Hematopoietic multipotent progenitor cell (in vitro differentiated cells): ENCODE measurements at places on chromosomes 12 and 14.

DNA sequence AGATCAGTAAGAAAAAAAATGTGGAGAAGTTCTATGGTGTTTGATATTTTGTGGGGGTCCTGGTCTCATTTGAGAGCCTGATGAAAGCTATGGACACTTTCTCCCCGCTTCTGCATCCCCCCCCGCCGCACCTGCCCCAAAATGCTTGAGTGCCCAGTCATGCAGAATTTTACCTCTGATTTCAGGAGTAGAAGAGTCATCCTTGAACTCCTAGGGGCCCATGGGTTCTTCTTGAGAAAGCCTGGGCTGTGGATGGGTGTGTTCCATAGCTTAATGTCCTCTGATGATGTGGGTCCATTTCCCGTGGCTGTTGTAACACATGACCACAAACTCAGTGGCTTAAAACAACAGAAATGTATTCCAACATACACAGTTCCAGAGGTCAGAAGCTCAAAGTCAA, 248.8 kb upstream of the PWP1 start:
- no peak for DNase-seq

- DNase-seq: no peak
Measured at GRCh38 chr12:93198086-93198485, 179.6 kb upstream of the NUDT4 start.

GRCh38 chr12:8947737-8948136, 1.7 kb downstream of the M6PR start:
- DNase-seq: no peak

DNA sequence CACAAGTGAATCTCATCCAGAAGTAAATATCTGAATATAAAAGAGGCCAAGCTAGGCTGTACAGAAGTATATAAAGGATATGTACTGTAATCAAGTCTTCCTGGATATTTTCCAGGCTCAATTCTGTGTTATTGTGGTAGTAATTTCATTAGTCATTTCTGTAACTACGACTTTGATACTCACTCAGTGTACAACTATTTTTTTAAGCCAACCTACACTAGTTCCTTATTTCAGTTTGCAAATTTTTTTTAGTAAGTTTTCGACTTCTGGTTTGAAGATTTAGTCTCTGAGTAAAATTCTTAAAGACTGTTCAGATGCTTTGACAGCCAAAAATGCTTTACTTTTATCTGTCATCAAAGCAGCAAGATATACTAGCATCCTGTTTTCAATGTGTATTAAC, 130.8 kb downstream of the CAPZA3 start:
- DNase-seq: no peak

- DNase-seq: no peak
Measured at GRCh38 chr14:74425525-74426201, 347 bp downstream of the SYNDIG1L start.

DNA sequence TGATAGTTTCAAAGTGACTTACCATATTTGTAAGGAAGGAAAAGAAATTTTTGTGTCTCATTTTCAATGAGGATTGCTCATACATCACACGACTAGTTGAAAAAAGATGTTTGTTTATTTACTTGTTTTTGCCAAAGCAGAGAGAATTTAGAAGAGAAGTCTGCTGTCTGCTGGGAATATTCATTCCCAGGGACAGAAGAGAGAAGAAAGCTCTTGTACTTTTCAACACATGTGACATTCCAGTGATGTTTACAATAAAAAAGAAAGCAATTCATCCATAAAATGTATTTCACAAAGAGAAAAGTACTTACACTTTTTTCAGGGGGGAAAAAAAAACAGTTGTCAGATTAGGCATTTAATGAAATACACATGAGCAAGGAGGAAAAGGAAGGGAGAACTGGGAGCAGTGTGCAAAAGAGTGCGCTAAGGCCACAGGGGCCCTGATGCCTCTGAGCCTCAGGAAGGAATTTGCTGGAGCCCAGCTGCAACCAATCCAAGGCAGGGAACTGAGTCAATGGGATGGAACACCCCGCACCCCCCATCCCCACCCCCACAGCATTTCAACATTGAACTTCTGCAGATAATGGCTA, 115.0 kb downstream of the RPAP3 start:
- no peak for DNase-seq

DNA sequence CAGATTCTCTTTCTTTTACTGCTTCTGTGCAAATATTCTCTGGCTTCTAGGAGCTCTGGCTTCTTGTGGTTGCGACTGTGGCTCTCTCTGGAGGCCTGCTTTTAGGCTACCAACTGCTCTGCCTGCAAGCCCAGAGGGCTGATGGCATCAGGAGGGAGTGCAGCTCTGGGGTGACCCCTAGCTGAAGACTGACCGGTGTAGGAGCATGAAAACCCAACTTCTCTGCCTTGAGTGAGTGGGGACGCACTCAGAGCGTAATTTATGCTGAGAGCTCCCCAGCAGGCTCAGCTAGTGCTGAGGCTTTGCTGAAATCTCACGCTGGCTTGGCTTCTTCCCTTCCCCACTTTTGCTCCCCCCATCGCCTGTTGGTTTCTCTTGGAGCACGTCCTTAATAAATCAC, 29.9 kb upstream of the RBM19 start:
- no peak for DNase-seq

DNA sequence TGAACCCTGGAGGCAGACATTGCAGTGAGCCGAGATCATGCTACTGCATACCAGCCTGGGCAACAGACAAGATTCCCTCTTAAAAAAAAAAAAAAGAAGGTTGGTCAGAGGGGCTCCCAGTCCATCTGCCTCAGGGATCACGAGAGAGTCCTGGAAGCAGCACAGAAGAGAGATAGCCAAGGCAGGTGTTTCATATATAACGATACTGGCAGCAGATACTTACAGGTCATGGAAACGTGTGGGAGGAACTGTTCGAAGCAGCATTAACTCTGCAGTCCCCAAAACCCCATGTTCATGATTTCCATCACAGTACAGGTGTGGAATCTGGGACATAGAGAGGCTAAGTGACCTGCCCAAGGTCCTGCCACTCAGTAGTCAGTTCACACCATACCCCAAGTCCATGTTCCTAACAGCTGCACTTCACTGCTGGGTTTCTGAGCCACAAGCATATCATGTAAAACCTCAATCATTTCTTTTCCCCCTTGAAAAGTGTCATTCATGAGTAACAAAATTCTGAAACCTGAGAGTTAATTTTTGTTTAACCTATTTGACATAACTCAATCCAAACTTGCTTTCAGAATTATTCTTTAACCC, 16.7 kb downstream of the CDK2AP1 start:
- DNase-seq: no peak

DNA sequence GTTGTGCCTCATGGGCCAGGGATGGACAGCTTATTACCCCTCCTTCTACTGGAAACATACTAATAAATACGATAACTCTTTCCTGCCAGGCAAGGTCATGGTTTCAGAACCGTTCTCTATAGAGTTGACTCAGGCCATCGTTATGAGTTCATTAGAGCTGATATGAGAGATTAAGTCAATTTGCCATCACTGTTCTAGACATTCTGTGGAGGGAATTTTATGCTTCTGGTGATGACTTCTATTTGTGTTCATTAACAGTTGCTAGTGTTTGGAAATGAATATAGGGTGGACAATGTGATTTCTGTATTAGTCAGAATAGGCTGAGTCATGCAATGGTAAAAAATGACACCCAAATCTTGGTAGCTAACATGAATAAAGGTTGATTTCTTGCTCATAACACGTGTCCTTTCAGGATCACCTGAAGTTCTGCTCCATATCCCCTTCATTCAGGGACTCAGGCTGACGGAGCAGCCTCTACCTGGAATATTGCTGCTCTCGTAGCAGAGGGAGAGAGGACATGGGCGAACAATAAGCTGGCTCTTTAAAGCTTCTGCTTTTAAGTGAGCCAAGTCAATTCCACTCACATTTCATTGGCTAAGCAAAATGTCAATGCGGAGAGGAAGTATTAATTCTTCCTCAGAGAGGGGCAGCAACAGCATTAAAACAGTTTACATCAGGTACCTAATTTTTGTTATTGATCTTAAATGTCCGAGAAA, 18.5 kb upstream of the TBPL2 start:
- DNase-seq: peak; percentile 37

DNA sequence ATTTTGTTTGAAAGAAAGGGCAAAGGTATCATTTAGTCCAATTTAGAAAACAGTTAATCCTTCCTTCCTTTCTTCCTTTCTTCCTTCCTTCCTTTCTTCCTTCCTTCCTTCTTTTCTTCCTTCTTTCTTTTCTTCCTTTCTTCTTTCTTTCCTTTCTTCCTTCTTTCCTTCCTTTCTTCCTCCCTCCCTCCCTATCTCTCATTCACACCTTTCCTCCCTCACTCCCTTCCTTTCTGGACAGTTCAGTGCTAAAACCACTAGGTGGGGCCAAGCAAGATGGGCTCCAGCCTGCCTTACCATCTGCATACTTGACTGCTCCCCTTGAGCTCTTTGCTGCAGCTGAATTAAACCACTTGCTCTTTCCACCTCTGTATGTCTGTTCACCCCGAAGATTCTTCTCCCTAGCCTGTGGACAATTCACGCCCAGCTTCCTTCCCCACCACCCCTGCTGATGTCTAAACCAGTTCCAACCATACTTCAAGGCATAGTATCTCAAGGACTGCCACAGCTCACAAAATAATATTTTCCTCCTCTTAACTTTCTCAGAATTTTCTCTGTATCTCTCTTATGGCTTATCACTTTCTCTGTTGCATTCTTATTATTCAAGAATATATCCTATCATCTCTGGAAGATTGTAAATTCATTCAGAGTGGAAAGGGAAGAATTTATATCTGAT, 78.0 kb downstream of the DBX2 start:
- DNase-seq: no peak

DNA sequence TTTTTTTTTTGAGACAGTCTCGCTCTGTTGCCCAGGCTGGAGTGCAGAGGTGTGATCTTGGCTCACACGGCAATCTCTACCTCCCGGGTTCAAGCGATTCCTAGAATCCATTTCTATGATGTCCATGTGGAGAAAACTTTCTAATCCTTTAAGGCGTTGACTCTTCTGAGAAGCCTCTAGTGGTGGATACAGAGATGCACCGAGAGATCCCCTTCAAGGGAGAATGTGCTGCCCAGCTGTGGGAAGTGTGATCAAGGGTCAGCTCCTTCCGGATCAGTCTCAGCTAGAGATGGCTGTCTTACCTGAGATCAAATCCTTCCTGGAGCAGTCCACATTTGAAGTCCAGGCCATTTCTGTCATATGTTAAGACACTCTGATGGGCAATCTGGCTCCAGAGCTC, 92.7 kb upstream of the HECTD1 start:
- no peak for DNase-seq

DNA sequence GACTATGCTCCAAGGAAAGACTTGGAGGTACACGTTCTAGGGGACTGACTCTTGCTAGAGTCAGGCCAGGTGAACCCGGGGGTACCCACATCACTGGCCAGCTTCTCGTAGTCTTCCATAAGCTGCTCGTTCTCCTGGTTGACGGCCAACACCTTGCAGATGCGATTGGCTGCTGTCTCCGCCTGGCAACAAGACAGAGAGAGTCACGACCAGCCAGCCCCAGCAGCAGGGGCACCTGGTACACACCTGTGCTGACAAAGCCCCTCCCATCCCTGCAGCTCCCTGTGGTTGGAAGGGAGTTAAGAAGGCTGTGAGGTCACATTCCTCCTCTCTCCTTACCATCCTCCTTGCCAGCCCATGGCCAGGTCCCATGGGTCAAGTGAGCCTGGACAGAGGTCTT, 85.5 kb downstream of the ACTN1 start:
- DNase-seq: no peak

GRCh38 chr12:108752387-108752786, 21.1 kb upstream of the CORO1C start:
- DNase-seq: no peak

- DNase-seq: no peak
Measured at GRCh38 chr12:27226407-27226929, 17.6 kb upstream of the STK38L start.

DNA sequence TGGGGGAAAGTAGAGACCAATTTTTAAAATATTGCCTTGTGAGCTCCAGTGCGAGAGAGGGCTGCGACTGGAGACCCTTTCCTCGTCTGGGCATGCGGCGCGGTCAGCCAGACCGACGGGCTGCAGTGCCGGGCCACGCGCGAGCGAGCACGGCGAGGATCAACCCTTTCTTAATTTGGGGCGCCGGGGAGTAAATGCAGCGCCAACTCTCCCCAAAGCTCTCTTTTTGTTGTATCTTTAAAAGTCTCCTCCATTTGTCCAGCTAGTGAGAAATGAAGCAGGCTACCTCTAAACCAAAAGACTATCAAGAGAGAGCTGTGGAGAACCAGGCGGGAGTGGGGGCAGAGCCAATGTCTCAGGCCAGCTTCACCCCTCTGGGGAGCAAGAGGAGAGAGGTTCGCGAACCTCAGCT, 1.4 kb downstream of the SIX1 start:
- no peak for DNase-seq

- DNase-seq: no peak
Measured at GRCh38 chr14:58677996-58678395, 40.2 kb downstream of the DACT1 start.

- no peak for DNase-seq
Measured at GRCh38 chr12:5439371-5439771, 7.5 kb downstream of the NTF3 start.

- DNase-seq: no peak
Measured at GRCh38 chr14:24960816-24961215, 89.1 kb downstream of the STXBP6 start.

- DNase-seq: no peak
Measured at GRCh38 chr12:126038434-126038833, 973.2 kb downstream of the AACS start.

- DNase-seq: no peak
Measured at GRCh38 chr12:59486827-59487226, 109.0 kb upstream of the SLC16A7 start.

GRCh38 chr12:41944216-41944615, 200.5 kb downstream of the GXYLT1 start:
- no peak for DNase-seq

GRCh38 chr12:61857968-61858367, 402.2 kb upstream of the USP15 start:
- no peak for DNase-seq

DNA sequence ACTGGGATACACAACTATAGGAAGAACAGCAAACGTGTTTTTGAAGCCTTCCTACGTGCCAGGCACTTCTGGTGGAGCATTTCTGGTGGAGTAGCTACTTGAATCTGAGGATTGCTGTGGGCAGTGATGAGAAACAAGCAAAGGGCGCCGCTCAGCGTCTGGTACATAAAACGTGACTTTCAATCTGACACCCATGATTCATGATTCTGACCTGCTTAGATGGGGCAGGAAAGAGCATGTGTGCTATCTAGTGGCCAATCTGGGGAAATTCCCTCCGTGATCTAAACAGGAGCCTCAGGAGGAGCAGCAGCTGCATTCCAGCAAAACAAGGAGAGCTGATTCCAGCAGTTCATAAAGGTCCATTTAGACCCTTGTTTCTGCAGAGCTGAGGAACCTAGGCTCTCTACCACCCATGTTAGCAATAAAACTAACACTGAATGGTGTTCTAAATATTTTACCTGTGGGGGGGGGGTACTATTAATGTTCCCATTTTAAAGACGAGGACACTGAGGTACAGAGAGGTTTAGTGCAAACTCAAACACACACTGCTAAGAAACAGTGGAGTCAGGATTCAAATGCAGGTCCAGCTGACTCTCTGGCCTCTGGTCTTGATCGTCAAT, 37.8 kb downstream of the PAH start:
- DNase-seq: peak; percentile 34

DNA sequence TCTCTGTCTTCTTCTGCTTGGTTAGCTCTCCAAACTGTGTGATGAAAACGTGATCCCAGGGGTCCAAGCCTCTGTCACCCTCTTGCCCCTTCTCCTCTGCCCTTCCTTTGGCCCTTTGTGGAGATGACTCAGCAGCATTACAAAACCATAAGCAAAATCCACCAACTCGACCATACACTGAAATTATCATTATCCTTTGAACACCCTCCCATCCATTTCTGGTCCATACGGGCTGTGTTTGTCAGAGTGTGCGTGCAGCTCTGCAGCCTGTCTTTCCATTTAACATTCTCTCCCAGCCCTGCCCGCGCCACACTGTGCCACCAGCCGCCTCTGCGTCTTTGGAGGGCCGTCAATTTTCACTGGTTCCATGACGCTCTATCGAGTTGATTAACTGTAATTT, 69.2 kb downstream of the SLC25A47 start:
- no peak for DNase-seq
